ENCODE measurements at places on chromosomes 13 and 19.

DNA sequence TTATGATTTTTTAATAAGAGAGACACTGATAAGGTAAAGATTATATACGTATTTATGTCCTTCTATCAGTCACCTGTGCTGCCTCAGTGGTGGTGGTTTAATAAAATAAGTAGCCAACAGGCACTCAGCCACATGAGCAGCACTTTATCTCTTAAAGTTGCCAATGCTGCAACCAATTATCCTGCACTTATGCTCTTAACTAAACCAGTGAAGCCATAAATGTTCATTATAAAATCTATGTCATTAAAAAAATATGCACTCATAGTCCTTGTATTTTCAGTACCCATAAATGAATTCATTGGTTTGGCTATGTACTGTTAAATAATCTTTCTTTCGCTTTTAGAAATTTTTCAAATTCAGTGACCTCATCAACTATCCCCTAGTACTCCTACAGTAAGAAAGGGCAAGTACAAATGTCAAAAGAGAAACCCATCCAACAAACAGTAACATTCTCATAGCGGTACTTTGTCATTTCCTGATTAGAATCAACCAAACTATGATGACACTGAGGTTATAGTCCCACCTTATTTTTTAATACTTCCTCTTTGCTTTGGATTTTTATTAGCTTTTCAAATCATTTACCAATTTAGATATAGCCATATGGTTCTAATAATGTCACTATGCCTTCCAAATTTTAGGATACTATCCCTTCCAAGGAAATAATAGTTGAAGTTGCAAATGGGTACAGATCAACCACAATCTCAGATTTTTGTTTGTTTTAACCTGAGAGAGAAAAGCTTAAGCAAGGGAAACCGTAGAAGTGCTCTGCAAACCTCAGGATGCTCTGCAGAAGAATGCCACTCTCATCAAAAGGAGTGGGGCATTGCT lies 190.9 kb downstream of the KLF12 start:
- no peak for DNase-seq

GRCh38 chr13:29948244-29948643 lies 97.8 kb upstream of the UBL3 start:
- DNase-seq: no peak

- no peak for DNase-seq
These were observed 52.5 kb downstream of the MTUS2 start for GRCh38 chr13:28872427-28873176.

DNA sequence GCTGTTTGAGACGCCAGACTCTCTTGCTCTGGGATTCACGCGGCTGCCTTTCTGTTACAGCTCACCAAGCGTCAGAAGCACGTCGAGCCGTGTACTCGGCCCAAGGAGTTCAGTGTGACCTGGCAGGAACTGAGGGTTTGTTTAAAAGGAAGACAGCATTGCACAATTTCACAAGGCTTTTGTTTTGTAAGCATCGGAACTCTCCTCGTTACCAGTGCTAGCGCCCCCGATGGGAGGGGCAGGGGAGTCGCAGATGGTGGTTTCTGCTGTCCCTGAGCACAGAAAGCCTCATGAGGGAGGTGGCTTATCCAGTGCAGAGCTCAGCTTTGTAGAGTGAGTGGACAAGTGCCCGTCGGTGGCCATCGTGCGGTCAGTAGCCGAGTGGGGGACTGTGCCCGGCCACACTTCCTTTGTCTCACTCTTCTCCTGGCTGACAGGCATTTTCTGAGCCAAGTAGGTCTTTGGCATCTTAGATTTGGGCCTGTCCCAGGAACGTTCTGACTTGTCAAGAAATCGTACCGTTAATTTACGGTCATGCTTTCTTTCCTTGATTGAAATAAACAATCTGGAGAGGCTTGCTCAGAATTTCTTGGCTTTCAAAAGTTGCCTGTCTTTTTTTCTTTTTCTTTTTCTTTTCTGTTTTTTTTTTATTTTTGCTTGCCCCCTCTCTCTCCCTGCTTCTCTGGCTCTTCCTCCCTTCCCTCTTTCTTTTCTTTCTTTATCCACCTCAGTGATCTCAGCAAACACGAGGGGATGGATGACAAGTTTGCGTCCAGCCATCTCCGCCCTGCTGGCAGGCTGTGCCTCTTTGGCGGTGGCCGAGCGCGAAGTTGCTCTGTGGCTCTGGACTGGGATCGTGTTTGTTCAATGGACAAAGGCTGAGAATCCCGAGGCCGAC lies 7.7 kb downstream of the KDM4B start:
- DNase-seq: peak; percentile 85

GRCh38 chr19:15398501-15399233 lies 19.1 kb upstream of the AKAP8 start:
- no peak for DNase-seq

DNA sequence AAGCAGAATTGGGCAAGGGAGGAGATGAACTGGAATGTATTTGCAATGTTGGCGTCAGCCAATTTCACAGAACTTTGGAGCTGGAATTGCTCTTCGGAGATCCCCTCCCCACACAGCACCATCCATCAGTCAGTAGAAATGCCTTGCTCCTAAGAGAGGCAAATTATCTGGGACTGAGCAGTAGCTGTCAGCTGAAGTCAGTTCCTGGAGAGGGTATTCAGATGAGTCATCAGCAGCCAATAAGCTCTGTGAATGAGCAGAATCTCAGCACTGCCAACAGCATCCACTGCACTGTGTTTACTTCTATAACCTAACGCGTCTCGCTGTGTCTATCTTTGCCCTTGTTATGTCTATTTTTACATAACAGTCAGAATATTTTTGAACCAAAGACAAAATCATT lies 213.7 kb downstream of the SLITRK5 start:
- no peak for DNase-seq

DNA sequence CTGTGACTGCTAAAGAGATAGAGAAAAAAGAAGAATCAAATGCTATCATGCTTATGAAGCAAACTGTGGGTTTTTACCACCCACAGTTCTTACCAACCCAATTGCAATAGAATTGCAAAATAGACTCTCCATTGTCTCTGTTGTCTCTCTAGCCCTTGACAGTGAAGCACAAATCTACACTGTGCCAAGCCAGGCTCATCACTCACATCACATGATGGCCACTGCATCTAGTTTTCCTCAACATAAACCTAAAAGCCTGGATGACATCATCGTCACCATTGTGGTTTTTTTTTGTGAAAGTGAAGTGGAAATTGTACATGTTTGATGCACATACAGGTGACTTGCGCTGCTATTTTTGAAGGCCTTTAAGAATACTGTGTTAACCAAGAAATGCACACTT lies 56.1 kb downstream of the KL start:
- no peak for DNase-seq

DNA sequence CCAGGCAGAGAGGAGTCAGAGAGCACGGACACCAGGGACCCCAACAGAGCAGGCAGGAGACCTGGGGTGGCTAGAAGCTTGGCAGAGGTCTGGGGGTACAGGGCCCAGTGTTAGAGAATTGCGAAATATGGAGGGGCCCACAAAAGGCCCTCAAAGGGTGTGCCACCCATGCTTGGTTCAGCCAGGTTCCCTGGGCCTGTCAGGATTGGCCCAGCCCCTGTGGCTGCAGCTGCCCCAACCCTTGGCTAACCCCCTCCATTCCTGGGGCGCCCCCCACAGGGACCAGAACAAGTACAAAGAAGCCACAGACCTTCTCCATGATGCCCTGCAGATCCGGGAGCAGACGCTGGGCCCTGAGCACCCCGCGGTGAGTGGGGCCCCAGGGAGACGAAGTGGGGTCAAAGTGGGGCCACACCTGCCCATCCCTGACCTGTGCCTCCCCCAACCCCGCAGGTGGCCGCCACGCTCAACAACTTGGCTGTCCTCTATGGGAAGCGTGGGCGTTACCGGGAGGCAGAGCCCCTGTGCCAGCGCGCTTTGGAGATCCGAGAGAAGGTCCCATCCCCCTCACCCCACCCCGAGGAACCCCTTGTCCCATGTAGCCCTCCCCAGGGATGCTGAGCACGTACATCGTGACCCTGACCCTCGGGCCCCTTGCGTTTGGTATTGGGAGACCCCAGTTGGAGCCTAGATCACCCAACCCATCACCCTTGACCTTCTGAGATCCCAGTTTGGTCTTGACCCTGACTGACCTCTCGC lies 8.0 kb downstream of the KLC3 start:
- DNase-seq: no peak

DNA sequence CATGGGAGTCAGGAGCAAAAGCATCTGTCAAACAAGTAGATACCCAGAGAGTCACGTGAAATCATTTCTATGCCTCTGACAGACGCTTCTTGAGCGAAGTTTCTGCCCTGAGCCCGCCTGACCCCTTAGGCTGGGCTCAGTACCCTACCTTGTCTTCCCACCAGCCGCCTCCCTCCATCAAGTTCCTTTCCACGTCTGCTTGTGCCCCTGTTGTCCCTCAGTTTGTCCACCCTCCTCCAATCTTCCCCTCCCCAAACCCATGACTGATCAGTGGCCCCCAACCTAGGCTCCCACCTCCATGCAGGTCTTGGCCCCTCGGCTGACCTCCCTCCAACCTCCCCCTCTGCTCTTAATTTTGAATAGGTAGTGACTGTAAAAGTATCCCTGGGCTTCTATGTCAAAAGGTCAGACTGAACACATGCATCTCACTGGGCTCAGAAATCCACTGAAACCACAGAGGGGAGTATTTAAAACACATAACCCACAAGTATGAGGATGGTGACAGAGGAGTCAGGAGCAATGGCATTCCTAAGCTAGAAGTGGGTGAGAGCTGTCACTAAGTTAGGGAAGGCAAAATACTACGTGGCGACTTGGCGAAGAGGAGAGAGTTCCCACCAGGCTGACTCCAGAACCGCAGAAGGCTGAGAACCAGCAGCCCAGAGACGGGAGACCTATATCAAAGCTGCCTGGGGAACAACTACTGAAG lies 1.7 kb upstream of the ZNF446 start:
- DNase-seq: no peak

GRCh38 chr19:46670813-46671212 lies 9.8 kb upstream of the DACT3 start:
- DNase-seq: no peak

GRCh38 chr13:22336460-22336859 lies 665.6 kb downstream of the FGF9 start:
- no peak for DNase-seq
